Activated naive CD8-positive, alpha-beta T cell treated with anti-CD3 and anti-CD28 coated beads, Interleukin-2, amount 10 ng/mL, durations not matched to agents 7 days and 5 days (primary cell): ENCODE measurements at places on chromosomes 6 and 20.

DNA sequence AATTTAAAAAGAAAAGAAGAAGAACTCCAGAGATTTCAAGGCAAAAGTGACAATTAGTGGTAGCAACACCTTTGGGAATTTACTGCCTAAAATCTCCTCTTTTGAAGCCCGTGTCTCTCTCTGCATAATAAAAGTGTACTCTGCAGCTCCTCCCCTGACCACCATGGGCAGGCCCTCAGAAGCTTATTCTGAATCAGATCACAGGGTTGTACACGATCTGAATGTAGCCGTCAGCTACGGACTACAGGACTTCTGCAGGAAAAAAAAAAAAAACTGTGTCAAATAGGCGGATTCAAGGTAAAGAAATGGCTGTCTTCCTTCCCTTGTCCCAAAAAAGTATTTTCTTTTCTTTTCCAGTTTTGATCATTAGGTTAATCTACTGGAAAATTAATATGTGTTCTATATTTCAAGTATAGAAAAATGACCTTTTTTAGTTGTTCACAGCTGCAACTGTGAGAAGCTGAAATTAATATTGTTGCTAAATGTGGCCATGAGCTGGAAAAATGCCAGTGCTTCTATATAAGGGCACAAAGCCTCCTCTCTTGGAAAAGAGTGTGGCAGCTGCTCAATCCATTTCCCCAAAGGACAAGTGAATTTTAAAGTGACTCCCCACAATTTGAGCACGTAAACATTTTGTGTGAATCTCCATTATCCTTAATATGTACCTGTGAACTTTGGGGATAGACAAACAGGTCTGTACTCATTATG lies 397.4 kb downstream of the C6orf118 start:
- DNase-seq = no peak

GRCh38 chr20:18926965-18927364 lies 113.4 kb downstream of the SCP2D1 start:
- no peak for DNase-seq

GRCh38 chr6:81995548-81996289 lies 243.2 kb upstream of the TENT5A start:
- no peak for DNase-seq

DNA sequence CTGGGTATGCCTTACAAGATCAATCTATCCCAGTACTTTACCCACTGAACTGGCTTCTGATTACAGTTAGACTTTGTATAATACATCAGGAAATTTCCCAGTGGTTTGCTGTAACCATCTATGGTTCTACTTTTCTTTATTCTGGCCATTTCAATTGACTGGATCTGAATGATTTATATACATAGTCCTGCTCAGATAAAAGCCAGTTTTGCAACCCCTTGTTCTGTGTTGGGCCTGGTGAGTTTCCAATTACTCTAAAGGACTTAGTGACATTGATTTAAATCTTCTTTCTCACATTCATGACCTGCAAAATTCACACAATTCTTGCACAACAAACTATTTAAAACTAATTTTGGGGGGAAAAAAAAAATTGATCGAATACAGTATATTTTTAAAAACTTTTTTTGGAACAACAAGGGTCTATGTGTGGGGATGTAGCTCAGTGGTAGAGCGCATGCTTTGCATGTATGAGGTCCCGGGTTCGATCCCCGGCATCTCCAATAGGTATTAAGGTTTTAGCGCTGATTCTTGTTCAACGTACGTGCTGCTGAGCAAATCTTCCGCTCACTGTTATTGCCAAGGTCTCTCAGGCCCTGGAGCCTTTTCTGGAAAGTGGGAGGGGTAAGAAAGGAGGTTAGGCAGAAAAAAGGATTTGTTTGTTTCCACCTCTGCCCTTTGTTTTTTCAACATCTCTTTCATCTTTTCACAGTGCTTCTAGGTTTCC lies 117.5 kb downstream of the GPX5 start:
- no peak for DNase-seq

DNA sequence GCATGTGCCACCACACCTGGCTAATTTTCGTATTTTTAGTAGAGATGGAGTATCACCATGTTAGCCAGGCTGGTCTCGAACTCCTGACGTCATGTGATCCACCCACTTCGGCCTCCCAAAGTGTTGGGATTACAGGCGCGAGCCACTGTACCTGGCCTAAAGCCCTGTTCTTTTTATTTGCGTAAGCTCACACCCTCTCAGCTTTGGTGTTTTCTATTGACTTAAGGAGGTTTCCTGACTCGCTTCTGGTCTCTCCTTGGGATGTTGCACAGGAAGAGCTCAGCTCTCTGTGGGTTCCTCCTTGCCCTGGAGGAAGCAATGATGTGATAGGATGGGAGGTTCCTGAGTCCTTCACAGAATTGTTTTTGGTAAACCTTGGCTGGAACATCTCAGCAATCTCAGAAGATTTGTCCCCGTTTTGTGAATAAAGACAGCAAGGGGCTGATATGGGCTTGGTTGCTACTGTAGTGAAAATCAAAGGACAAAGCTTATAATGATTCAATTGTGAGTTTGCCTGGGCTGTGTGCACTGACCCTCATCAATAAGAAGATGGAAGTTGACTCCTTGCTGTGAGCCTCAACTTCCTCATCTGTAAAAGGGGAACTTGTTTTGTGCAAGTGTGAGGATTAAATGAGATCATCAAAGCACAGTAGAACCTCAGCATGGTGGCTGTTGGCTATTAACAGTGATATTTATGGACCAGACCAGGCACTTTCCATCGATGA lies 27.0 kb downstream of the TOX2 start:
- no peak for DNase-seq

DNA sequence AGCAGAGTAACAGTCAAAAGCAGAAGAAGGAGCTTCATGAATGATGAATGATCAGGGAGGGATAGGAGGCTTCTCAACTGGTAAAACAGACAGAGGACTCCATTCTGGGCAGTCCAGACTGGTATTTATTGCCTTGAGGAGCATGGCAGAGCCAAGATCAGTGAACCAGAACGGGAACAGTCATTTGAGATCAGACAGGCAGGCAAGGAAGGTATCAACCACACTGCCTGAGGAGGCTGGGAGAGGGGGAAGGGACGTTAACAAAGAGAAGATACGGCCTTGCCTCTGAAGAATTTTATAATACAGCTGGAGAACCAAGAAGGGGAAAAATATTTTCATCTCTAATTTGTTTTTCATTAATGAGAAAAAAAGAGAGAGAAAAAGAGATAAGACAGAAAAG lies at the start of gene DEFB121:
Gene DEFB121 (minus strand): TSS at position 101 of the 400 bp plus-strand sequence. CDS start 63 bp downstream, at position 38.
- DNase-seq = no peak

GRCh38 chr6:130259140-130259539 lies 36.4 kb upstream of the SAMD3 start:
- no peak for DNase-seq

DNA sequence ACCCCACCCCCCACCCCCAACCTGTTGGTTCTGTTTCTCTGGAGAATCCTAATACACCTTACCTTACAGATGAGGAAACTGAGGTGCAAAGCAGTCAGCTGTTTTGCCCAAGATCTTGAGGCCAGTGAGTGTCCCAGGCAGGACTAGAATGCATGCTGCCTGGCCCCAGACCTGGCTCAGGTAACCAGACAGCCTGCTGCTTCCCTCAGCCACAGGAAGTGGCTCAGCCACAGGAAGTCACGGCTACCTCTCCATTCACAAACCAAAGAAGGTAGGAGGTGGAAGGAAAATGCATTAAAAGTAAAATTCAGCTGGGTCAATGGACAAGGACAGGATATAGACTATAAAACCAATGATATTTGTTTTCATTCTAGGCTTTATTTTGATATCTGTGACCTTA lies 517.6 kb downstream of the CD83 start:
- peak; percentile 77 for DNase-seq

- no peak for DNase-seq
Measured at GRCh38 chr6:139839506-139840156, 465.2 kb upstream of the CITED2 start.

DNA sequence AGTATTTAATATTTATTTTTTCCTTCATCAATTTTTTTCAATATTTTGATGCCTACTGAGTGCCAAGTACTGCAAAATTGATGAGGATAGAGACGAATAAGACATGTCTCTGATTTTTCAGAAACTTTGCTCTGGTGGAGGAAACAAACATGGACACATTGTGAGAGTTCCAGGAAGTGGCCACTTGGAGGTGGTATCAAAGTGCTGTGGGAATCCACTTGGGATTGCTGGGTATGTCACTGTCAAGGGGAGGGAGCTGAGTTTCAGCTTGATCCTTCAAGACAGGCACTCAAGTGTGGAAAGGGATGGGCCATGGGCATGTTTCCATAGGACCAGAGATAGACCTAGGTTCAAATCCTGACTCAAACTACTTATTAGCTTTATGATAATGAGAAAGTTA lies 24.5 kb upstream of the ABCC10 start:
- no peak for DNase-seq

DNA sequence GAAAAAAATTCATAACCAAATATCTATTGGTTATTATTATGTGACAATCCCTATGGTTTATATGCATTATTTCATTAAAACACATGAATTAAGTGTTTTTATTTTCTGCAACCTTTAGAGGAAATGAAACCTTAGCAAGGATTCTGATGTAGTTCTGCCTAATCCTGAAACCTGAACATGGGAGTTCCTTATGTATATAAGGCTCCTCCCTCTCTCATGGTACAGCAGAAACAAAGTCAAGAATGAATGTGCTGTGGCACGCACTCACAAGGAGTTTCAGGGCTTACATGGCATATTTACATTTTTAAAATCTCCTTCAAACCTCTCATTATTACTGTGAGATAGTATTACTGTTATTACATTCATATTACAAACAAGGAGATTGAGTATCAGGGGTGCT lies 426.4 kb upstream of the CITED2 start:
- no peak for DNase-seq

- DNase-seq = no peak
Measured at GRCh38 chr6:125275779-125276178, 26.0 kb downstream of the HDDC2 start.

GRCh38 chr6:87396595-87397392 lies 11.0 kb upstream of the CFAP206 start:
- DNase-seq = no peak

DNA sequence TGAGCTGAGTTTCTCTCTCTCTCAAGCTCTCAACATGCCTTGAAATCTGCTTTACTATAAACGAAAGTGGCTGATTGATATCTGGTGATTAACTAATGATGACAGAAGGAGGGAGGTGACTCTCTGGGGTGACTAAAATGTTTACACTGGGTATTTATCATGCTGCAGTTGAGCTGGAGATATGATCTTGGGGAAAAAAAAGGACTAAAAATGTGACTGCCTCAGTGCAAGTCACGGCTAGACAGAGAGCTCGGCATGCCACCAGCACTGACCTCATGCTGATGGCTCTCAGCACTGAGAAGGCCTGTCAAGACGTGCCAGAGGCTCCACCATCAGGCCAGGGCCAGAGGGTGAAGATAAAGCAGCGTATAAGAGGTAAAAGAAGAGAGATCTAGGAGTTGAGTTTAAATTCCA lies 103.1 kb upstream of the SPACA1 start:
- DNase-seq = no peak

GRCh38 chr6:84467296-84467695 lies 239.9 kb upstream of the CEP162 start:
- DNase-seq = no peak

DNA sequence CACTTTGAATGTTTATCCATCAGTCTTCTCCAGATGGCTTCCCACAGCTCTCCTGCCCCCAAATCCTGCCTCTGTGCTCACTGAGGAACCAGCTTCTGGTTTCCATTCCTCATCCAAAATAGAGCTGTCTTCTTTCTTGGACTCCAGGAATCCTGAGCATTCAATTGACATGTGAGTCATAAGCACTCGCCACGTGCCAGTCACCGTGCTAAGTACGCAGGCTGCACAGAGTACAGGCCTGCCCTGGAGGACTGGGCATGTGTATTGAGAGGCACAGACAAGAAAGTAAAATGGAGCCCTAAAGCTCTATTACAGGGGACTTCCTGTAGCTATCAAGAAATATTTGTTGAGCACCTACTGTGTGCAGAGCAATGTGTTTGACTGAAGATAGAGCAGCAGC lies 39.7 kb upstream of the LRFN2 start:
- DNase-seq = no peak

DNA sequence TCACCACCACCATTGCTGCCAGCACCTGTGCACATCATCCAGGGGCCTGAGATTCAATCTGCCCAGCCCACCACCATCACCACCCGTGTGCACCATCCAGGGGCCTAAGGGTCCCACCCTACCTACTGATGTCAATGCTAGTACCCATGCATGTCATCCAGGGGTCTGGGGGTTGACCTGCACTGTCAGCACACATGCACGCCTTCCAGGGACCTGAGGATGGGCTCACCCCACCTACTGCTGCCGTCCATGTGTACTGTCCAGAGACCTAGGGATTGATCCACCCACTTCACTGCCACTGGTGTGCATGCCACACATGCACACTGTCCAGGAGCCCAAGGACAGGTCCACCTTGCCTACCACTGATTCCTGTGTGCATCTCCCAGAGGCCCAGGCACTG lies 11.9 kb upstream of the OXT start:
- no peak for DNase-seq

DNA sequence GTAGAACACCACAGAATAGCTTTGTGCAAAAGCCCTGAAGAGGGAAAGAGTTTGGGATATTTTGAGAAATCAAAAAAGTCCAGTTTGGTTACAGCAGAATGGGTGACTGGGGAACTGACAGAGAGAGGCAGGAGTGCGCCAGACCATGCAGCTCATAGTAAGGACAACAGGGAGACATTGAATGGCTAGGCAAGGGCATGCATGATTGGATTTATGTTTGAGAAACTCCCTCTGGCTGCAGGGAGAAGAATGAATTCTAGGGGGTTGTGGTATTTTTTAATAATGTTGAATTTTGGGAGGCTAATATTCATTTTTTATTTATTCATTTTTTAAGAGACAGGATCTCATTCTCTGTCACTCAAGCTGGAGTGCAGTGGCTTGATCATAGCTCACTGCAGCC lies 49.9 kb downstream of the TGM2 start:
- DNase-seq = no peak

- no peak for DNase-seq
Measured at GRCh38 chr6:35439308-35439707, 12.8 kb upstream of the FANCE start.

DNA sequence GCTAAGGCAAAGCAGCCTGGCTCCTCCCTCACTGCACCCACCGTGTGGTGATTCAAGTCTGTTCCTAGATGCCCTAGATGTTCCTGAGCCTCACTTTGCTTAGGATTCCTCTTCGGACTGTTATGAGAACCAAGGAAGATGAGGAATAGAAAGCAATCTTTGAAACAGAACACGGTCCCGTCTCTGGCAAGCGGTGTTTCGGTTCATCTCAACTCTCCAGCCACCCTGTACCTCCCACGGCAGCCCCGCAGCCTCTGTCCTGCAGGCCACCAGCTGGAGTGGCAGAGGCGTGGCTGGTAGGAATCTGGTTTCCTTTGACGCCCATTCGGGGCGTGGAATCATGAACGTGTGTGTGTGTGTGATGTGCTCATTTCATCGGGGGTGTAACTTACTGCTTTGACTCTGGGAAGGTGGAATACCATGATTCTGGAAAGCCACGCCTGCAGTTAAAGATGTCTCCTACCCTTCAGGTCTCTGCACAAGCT lies 21.3 kb downstream of the PDE10A start:
- DNase-seq = no peak

GRCh38 chr20:53962388-53962787 lies 108.0 kb downstream of the BCAS1 start:
- no peak for DNase-seq

- DNase-seq = no peak
Measured at GRCh38 chr6:70842541-70842940, 114.3 kb downstream of the B3GAT2 start.
